ENCODE measurements at places on chromosomes 13 and 19. TPM values are rescaled to one million over a fixed set of nuclear protein-coding genes. Genes with fewer than 3 reads are reported as not detected.

The IRF3 gene
- 150 TPM for total RNA-seq

The MAP4K1 gene
- 310 TPM for total RNA-seq

The ZNF729 gene
- not detected for total RNA-seq

The HIPK4 gene
- not detected for total RNA-seq

The DHDH gene
- total RNA-seq = 1.2 TPM

The ERICH4 gene
- total RNA-seq = not detected

The PNMA8B gene
- total RNA-seq = 0.08 TPM

The PLEKHG2 gene
- total RNA-seq = 69.4 TPM

The GGN gene
- total RNA-seq = not detected

The LMTK3 gene
- 3.8 TPM for total RNA-seq

The MUC16 gene
- 0.02 TPM for total RNA-seq

The TMEM161A gene
- total RNA-seq = 21.0 TPM

The DACH1 gene
- total RNA-seq = not detected

The ZFP14 gene
- total RNA-seq = 2.0 TPM

The SIGLEC11 gene
- not detected for total RNA-seq

The FCAR gene
- not detected for total RNA-seq

The DPP9 gene
- total RNA-seq = 90.9 TPM

The SLC6A16 gene
- total RNA-seq = 1.4 TPM

The GPR18 gene
- 8.7 TPM for total RNA-seq

The NDUFB7 gene
- total RNA-seq = 79.7 TPM

The TMEM59L gene
- 0.48 TPM for total RNA-seq

The TRPC4 gene
- total RNA-seq = not detected

The NCR1 gene
- not detected for total RNA-seq
